ENCODE measurements at places on chromosomes 4 and X.

GRCh38 chr4:54001668-54002365, 62.6 kb downstream of the CHIC2 start:
- DNase-seq = no peak

DNA sequence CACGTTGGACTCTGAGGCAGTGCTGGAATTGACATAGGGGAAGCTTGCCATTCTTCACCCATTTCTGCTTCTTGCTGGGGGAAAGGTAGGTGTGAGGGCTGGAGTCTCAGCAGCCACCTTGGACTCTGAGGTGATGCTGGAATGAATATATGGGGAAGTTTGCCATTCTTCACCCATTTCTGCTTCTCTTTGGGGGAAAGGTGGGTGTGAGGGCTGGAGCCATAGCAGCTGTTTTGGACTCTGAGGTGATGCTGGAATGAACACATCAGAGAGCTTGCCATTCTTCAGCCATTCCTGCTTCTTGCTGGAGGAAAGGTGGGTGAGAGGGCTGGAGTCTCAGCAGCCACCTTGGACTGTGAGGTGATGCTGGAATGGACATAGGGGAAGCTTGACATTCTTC, 115.1 kb downstream of the CRLF2 start:
- DNase-seq = no peak

- DNase-seq = no peak
Observed at GRCh38 chr4:5040856-5041620, 10.2 kb upstream of the STK32B start.

- DNase-seq = no peak
Observed at GRCh38 chr4:140400111-140400510, 26.7 kb downstream of the SCOC start.

GRCh38 chr4:22500831-22501714, 14.8 kb downstream of the ADGRA3 start:
- DNase-seq = peak; percentile 67

- no peak for DNase-seq
Observed at GRCh38 chr4:22720091-22720490, 27.4 kb downstream of the GBA3 start.

DNA sequence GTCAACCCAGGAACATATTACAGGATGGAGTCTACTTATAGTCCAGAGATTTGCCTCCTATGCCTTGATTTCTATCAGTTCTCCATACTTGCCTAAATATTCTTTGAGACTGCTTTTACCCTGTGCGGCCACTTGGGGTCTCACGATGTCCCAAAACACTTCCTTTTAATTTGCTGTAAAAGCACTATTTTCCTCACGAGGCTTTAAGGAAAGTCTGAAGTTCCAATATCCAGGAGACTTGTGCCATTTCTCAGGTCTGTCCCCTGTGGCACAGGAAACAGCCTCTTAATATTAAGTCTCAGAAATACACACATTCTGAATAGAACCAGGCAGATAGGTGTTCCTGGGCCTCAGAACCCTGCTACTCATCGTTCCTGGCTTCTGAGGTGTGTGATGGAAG, 142.9 kb downstream of the TMEM164 start:
- DNase-seq = peak; percentile 22
